ENCODE measurements at places on chromosomes 2 and 18.

- peak; percentile 74 for ATAC-seq
Measured at GRCh38 chr2:121596221-121597080, 52.8 kb downstream of the CLASP1 start.

DNA sequence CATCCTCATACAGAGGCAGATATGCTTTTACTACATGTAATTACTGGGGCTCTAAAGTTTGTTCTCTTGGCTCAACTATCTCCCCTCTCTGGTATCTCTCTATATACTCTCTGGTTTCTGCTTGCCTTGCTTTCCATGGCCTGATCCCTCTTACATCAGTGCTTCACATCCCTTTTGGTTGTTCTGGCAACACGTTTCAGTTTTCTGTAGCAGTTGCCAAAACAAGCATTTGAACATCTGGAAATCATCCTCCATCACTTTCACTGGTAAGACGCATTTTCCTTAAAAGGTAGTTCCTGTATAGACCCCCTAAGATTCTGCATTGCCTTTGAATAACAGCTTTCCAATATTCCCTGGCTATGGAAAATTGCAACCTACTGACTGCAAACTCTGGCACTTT, 25.9 kb downstream of the COL5A2 start:
- ATAC-seq: no peak

DNA sequence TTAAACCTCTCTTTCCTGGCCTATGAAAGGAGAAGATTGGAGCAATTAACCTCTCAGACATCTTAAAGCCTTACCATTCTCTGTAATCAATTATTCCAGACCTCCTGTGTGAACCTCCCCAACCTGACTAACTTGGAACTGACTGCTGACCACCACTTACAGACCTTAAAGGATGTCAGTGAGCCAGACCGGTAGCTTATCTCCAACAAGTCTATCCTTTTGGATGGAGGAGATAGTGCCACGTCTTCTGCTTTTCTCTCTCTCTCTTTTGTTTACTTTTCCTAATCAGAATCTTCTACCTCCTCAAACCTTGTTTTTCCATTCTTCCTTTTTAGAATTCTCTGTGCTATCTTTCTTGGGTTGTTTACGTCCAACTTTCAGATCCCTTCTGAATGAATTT, 57.2 kb downstream of the LRRTM1 start:
- ATAC-seq: no peak

GRCh38 chr2:199940373-199940772, 14.9 kb downstream of the TYW5 start:
- peak; percentile 43 for ATAC-seq

DNA sequence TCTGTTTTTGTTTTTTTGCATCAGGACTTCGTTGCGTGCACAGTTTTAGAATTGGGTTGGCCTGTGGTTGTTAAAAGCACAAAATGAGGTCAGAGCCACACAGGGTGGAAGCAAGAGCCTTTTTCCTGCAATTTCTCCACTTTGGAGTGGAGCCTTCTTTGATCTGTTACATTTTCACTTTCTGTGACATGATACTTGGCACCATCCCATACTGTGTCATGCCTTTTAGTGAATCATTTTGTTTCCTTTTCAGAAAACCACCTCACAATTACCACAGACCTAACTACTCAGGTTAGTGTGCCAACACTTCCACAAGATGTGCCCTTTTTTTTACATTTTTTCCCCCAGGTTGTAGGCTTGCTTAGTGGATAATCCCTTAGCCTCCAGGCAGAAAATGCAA, 32.5 kb downstream of the MERTK start:
- peak; percentile 74 for ATAC-seq

- peak; percentile 44 for ATAC-seq
Measured at GRCh38 chr2:18645315-18645714, 55.9 kb upstream of the NT5C1B start.

DNA sequence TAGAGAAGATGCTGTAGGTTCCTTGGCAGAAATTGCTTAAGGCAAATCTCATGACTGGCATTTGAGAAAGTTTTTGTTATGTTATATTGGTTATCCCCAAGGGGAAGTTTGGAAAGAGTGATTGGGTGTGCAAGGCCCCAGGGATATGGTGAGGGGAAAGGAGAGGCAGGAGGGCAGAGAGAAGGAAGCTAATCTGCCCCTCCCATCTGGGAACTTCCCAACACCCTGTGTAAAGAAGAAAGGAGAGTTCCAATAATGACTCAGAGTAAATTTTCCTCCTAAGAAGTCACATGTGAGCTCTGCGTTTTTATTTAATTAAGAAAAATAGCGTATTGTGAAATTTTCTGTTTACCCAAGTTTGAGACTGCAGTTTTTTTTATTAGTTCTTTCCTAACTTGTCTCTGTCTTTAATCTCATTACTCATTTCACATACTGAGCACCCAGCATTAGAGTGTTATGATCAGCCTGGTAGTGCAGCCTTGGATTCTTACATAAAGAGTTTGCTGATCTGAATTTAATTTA, 3.1 kb upstream of the KYNU start:
- peak; percentile 93 for ATAC-seq

Measured in esophagus mucosa (tissue), 1 donor.